Progenitor cell of endocrine pancreas (in vitro differentiated cells): ENCODE measurements at places on chromosomes 11 and 22. TPM values are rescaled to one million over a fixed set of nuclear protein-coding genes. Genes with fewer than 3 reads are reported as not detected.

OSBPL5 gene
- 11.9 and 13.3 TPM in 2 replicates for total RNA-seq

SREBF2 gene
- total RNA-seq, result 154 and 156 TPM in 2 replicates

OR52B6 gene
- not detected in 2 replicates for total RNA-seq

FAT3 gene
- total RNA-seq, result 11.9 and 16.4 TPM in 2 replicates

THY1 gene
- total RNA-seq, result 0.44 and 0.62 TPM in 2 replicates

DRICH1 gene
- total RNA-seq, result 8.6 and 11.1 TPM in 2 replicates

OR8G1 gene
- not detected in 2 replicates for total RNA-seq

IGSF22 gene
- total RNA-seq, result 0.44 and 1.3 TPM in 2 replicates

OR4D11 gene
- total RNA-seq, result not detected in 2 replicates

VWA5A gene
- total RNA-seq, result 20.9 and 22.6 TPM in 2 replicates

IL10RA gene
- 0.62 and 0.72 TPM in 2 replicates for total RNA-seq

DEFB131B gene
- not detected in 2 replicates for total RNA-seq

OR56A3 gene
- total RNA-seq, result not detected in 2 replicates

TESMIN gene
- 24.2 and 26.6 TPM in 2 replicates for total RNA-seq

CCDC15 gene
- total RNA-seq, result 3.8 and 4.0 TPM in 2 replicates

RCOR2 gene
- total RNA-seq, result 39.4 and 39.7 TPM in 2 replicates

OR51B2 gene
- not detected in 2 replicates for total RNA-seq

LMO2 gene
- total RNA-seq, result 0.36 and 0.55 TPM in 2 replicates

OR6A2 gene
- total RNA-seq, result 0.13 and 0.24 TPM in 2 replicates

APOL5 gene
- total RNA-seq, result not detected in 2 replicates

B3GAT1 gene
- 5.1 and 6.3 TPM in 2 replicates for total RNA-seq

MPEG1 gene
- total RNA-seq, result not detected in 2 replicates

TYMP gene
- total RNA-seq, result 1.6 and 2.0 TPM in 2 replicates

MMP3 gene
- total RNA-seq, result not detected in 2 replicates

SLC5A12 gene
- total RNA-seq, result 3.6 and 3.9 TPM in 2 replicates

PRSS23 gene
- total RNA-seq, result 31.6 and 34.5 TPM in 2 replicates

CASP4 gene
- 0.98 TPM in 1 of 2 replicates, not detected in the other for total RNA-seq

CRY2 gene
- total RNA-seq, result 34.1 and 34.8 TPM in 2 replicates

HPX gene
- total RNA-seq, result 2.5 and 6.1 TPM in 2 replicates

SLC15A3 gene
- 4.8 and 6.2 TPM in 2 replicates for total RNA-seq
